Activated CD8-positive, alpha-beta memory T cell treated with anti-CD3 and anti-CD28 coated beads for 4 hours (primary cell): ENCODE measurements at places on chromosomes 4 and X.

GRCh38 chr4:136009258-136009832, 1522.9 kb downstream of the PCDH18 start:
- DNase-seq, result no peak

GRCh38 chrX:150240643-150240970, 122.5 kb upstream of the MAMLD1 start:
- DNase-seq, result no peak

- no peak for DNase-seq
Measured at GRCh38 chr4:41374490-41374889, 117.8 kb downstream of the UCHL1 start.

GRCh38 chr4:89254847-89255246, 52.8 kb downstream of the GPRIN3 start:
- no peak for DNase-seq

DNA sequence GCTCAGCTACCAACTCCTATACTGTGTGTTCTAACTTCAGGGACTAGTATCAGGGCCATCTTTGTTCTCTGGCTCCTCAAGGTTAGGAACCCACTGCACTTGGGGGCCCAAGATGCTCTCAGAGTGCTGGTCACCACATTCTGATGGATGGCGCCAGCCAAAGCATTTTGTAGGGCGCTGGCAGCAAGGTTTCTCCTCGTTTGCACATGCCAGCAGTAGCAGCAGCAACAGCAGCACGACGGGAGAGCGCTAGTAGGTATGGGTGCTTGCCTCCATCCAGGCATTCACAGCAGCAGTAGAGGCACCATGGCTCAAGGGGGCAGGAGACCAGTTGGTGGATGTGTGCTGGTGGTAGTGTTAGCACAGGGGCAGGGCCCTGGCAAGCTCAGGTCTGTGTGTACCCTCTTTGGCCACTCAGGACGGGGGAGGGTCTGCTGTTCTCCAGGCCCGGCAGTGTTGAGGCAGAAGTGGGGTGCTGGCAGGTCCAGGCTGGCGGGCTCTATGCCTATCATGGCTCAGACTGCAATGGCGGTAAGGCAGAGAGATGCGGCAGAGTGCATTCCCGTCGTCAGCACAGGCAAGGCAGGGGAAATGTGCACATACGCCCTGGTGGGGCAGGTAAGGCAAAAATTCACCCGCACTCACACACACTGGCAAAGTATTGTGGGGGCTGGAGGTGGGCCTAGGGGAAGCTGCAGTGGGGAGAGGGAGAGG, 56.6 kb downstream of the SERPINA7 start:
- DNase-seq, result no peak

DNA sequence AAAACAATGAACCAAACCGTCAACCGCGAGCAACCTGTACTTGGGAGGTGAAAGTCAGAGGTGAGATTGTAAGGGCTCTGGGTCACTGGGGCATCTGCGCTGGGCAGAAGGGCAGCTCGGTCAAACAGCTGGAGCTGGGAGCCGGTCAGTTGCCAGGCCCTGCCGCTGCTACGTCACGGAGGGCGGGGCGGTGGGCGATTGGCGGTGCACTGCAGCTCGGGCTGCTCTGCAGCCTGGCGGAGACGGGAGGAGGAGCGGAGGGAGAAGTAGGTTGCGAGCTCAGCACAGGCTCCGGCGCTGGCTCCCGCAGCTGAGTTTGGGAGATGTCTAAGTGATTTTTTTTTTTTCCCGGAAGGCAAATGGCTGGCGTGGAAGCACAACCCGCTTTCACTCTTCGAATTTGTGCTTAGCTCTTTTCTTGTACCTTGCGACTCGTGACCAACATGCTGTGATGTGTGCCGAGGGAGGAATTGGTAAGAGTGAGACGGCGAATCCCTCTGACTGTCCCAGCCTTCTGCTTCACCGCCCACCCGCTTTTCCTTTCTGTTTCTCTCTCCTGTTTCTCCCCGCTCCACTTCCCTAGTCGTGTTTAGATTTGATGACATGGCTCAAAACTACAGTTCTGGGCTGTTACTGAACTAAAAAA, at the start of gene ATP10D:
TSS of gene ATP10D (plus strand) at position 229 of the 646 bp plus-strand sequence. CDS start 27,266 bp downstream, outside the sequence.
- peak; percentile 53 for DNase-seq

GRCh38 chr4:38076153-38076669, 116.0 kb downstream of the PTTG2 start:
- no peak for DNase-seq

GRCh38 chrX:124125471-124125870, 164.0 kb downstream of the STAG2 start:
- no peak for DNase-seq
